CD4-positive, CD25-positive, alpha-beta regulatory T cell (primary cell): ENCODE measurements at places on chromosomes 5 and 9.

- no peak for DNase-seq
Observed at GRCh38 chr9:114899995-114900394, 30.4 kb downstream of the TNFSF8 start.

GRCh38 chr5:128252756-128253155 is 169.2 kb downstream of the SLC12A2 start:
- no peak for DNase-seq

DNA sequence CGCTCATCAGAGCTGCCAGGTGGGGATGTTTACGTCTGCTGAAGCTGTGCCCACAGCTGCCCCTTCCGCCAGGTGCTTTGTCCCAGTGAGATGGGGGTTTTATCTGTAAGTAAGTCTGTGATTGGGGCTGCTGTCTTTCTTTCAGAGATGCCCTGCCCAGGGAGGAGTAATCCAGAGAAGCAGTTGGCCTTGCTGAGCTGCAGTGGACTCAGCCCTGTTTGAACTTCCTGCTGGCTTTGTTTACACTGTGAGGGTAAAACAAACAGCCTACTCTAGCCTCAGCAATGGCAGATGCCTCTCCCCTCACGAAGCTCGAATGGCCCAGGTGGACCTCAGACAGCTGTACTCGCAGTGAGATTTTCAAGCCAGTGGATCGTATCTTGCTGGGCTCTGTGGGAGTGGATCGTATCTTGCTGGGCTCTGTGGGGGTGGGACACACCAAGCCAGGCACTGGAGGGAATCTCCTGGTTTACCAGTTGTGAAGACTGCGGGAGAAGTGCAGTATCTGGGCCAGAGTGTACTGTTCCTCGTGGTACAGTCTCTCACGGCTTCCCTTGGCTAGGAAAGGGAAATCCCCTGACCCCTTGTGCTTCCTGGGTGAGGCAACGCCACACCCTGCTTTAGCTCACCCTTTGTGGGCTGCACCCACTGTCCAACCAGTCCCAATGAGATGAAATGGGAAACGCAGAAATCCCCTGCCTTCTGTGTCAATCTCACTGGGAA is 530.1 kb upstream of the DMAC1 start:
- no peak for DNase-seq

DNA sequence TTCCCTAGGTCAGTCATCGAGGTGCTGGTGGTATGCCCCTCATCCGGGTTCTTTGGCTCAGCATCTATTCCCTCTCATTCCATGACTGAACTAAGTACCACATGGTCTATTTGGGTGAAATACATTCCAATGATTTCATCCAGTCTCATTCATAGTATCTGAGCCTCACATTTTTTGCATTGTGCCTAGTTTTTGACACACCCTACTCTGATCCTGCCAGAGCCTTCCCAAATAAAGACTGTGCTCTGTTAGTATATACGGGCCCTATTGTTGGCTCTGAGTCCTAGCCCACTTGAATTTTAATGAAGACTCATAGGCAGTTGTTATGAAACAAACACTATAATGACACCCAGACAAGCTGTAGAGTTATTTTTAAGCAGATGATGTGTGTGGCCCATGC is 740.7 kb downstream of the CETN3 start:
- no peak for DNase-seq

GRCh38 chr5:52705720-52706119 is 82.0 kb upstream of the ITGA1 start:
- no peak for DNase-seq

DNA sequence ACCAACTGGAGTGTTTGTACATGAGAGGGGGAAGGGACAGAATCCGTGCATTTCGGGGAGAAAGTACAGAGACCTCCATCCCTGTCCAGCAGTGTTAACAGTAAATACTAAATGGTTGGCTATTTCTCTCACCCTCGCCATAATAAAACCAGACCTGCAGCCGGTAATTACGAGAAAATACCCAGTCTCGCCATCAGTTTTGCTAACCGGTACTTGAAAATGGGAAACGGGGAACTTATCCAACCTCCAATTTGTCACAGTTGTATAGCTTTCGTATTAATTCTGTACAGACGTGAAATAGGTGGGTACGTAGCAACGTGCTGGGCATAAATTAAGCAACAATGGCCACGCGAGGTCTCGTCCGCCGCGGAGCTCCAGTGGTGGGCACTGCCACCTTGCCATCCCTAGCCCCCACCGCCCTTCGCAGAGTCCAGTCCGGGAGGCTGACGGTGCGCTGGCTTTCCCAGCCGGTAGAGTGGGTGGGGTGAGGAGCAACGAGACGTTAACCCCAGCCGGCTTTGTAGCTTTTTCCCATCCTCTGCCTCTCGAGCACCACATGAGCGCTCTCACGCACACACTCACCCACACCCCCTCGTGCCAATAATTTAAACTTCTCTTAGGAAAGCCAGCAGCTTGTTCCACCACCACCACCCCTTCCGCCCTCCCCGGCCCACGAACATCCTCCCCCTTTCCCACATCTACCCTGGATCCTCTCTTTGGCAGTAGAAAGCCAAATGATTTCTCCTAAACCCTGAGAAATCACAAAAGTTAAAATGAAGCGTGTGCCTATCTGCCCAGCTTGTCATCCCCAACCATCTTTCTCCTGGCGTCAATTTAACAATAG is 1.8 kb downstream of the ELAVL2 start:
- DNase-seq, result no peak

DNA sequence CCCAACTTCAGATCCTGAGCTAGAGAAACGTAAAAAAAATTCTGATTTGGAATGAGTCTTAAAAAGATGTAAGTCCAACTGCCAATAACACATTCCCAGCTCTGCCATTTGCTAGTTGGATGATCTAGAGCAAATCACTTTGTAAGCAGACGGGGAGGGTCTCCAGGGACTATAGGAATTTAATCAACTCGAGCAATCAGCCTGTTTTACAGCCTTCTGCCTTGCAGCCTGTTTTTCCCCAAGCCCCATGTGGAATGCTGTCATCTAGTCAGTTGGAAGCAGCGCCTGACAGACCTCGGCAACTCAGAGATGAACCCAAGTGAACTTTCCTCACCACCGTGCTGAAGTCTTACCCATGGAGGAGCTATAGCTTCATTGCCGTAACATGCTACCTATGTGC is 34.8 kb upstream of the HRH2 start:
- no peak for DNase-seq

DNA sequence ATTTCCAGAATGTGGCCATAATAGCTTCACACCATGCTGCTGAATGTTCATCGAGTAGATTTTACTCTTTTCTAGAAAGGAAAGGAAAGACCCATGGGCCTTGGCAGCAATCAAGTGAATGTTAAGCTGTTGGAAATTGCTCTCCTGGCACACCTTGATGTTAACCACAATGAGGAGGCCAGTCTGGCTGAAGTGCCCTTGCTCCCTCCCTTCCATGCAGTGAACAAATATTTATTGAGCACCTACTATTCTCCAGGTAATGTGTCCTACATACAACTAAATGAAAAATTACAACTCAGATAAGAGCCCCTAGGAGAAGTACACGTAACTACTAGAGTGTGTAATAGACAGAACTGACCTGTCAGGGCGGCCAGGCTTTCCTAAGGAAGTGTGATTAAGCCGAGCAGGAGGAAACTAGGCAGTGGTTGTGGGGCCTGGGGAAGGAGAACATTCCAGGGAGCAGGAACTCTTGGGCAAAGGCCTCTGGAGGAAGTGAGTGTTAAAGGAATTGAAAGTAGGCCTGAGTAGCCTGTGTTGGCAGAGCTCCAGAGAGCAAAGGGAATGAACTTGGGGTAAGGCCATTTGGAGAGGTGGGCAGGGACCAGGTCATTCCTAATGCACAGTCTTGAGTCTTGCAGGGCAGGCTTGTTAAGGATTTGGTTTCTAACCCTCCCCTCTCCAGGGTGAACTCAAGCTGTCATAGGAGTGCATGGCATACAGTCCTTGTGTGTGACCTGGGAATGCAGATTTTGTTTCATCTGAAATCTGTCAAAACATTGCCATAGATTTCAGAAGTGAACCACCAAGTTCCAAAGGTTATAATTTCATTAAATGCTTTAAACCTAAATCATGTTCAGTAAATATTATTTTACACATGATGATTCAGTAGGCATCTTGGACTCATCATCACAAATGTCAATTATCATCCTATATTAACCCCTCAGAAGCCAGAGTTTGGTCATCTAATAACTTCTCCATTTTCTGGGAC is 9.0 kb upstream of the ZSWIM6 start:
- DNase-seq, result no peak

GRCh38 chr9:127650518-127650917 is 38.4 kb downstream of the STXBP1 start:
- no peak for DNase-seq

GRCh38 chr5:168085261-168086031 is 206.0 kb upstream of the WWC1 start:
- DNase-seq, result no peak

GRCh38 chr5:78974011-78974410 is 11.1 kb downstream of the ARSB start:
- DNase-seq, result no peak

DNA sequence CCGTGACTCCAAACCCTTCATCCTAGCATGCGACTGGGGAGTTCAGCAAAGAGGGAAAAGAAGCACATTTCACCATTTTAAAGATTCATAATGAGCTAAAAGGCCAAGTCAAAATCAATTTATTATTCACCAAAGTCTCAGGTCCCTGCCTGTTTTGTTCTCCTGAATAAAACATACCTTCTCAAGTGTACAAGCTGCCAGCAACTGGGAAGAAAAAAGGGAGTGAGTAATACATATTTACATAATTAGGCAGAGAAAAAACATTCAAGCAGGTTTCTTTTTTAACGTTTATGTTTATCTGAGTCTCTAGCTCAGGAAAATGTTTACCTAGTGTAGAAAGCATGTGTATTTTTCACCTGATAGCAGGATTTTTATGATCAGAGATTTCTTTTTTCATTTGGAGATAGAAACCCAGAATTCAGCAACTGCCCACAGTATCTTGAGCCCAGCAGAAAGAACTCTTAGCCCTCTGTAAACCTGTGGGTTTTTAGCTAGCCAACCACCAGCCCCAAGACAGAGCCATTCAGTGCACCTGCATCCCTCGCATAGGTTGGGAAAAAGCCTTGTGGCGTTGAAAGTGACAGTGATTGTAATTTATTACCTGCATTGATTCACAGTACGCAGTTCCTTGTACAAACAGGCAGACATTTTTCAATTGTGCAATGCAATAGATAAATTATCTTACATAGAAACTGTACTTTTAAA is 117.9 kb upstream of the GRIA1 start:
- DNase-seq, result no peak

GRCh38 chr5:103452666-103453065 is 109.9 kb downstream of the NUDT12 start:
- DNase-seq, result no peak

DNA sequence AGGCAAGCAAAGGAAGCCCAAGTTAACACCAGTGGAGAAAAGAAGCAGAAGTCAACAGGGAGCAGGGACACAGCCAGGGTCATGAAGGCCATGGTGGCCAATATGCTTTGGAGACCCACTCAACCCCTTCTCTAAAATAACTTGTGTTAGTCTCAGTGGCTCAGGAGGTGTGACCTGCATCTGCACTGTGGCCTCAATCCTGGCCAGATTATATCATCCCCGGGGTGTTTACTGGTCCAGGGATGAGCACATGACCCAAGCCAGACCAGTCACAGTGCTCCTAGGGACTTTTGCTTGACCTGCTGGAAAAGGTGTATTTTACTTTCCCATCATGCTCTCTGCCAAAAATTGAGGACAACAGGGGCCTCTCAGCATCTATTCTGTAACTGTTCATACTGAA is 105.2 kb downstream of the DPYSL3 start:
- no peak for DNase-seq

DNA sequence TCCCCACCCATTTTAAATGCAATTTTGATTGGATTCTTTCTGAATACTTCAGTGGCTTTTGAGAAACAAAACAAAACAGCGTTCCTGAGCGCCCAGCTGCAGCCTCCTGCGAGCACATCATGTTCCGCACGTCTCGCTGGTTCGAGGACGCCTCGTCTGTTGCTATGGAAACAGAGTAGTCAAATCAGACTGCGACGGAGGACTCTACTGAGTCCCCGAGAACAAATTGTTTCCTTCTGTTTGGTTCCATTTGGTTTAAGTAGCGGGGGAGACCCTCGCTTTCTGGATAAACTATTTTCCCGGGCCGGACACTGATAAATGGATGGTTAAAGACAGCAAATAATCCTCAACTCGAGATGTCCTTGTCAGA is 69.0 kb downstream of the SLC28A3 start:
- DNase-seq, result no peak

DNA sequence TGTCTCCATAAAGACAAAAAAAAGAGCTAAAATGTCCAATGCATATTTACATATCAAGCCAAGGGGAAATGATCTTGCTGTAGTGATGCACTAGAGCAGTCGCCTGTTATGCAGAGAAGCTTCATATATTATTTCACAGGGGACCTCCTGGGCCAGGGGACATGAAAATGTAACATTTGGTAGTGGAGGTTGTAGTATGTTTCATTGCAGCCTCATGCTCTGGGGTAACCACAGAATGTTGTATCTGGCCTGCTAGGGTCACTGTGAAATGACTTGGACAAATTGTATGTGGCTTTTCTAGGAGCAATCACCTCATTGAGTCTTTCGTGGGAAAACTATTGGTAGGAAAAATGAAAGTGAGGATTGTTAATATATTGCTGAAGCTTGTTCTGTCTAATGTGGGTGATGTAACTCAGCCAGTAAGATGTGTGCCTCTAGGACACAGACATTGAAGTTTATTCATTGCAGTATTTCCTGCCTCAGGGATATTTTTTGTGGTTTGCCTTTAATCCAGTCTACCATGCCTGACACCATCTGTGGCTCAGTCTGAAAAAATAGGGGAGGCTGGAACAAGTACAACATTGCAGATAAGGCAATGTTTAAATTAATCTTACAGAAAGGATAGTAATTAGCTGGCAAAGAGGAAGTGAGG is 430.8 kb upstream of the TNC start:
- no peak for DNase-seq

- DNase-seq, result peak; percentile 20
Observed at GRCh38 chr9:4298255-4299004, 1.4 kb downstream of the GLIS3 start.

DNA sequence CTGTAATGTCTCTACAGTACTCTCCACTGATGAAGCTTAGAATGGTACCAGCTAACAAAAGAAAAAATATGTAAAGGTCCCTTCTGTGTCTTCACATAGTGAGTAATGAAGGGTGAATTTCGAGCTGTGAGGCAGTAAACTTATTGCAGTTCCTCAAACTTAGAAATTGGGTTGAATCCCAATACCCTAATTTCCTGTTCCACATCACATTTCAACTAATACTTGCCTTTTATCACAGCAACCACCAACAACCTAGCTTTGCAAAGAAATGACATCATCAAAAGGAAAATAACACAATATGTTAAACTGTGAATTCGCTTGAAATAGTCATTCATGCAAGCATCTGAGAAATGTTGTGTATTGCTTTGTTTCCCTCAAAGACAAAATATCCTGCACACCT is 9.4 kb upstream of the TNFAIP8 start:
- DNase-seq, result no peak

GRCh38 chr5:16179936-16180788 is 571 bp upstream of the MARCHF11 start:
- no peak for DNase-seq

DNA sequence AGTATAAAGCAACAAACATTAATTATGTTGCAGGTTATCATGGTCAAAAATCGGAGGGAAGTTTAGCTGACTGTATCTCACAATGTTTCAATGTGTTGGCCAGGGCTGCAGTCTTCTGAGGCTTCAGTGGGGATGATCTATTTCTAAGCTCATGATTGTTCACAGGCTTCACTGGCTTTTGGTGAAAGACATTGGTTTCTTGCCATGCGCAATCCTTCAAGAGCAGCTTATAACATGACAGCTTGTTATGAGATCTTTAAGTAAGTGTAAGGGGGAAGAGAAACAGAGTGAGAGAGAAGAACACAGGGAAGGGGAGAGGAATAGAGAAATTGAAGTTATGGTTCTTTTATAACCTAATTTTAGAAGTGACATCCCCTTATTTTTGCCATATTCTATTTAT is 385.9 kb upstream of the CHD1 start:
- DNase-seq, result no peak
